ENCODE measurements at places on chromosomes 6 and 20.
A peak's percentile ranks its signal among the peaks of the same experiment; 100 is the strongest.

- DNase-seq, result peak; percentile 65
Observed at GRCh38 chr6:26045065-26045927, 41.9 kb upstream of the HFE start.

DNA sequence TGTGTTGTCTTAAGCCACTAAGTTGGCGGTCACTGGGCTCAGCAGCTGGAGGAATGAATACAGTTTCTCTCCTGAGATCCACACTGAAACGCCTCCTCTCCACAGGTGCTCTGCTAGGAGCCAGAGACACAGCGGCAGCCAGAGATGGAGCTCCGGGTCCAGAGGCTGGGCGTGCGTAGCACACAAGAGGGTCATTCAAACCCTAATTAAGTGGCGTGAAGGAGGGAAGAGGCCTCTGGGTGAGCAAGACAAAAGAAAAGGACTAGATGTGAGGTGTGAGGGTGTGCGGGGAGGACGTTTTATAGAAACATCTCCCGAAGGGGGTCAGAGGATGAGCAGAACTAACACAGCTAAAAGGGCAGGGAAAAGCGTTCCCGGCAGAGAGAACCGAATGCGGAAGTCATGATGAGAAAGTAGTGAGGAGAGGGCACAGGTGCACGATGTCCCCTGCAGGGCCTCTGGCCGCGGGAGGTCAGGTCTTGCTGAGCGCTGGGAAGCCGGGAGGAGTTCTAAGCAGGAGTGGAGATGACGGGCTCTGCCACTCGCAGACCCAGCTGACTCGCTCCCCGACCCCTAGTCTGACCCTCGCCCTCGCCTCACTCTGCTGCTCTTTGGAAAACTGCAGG, 54.4 kb downstream of the BMP7 start:
- no peak for DNase-seq

GRCh38 chr6:153328194-153328593, 197.1 kb upstream of the RGS17 start:
- DNase-seq, result no peak

GRCh38 chr6:160929361-160929760, 62.2 kb upstream of the MAP3K4 start:
- DNase-seq, result no peak

- DNase-seq, result peak; percentile 52
Observed at GRCh38 chr20:31869942-31870725, at the start of the genes DUSP15 and TTLL9. TSS of gene DUSP15 (minus strand) at chr20:31870527. CDS start at chr20:31870337, 190 bp downstream. TSS of gene TTLL9 (plus strand) at chr20:31870634. CDS start at chr20:31871127, 493 bp downstream.

- DNase-seq, result peak; percentile 36
Observed at GRCh38 chr6:71383901-71384489, 95.4 kb downstream of the OGFRL1 start.

DNA sequence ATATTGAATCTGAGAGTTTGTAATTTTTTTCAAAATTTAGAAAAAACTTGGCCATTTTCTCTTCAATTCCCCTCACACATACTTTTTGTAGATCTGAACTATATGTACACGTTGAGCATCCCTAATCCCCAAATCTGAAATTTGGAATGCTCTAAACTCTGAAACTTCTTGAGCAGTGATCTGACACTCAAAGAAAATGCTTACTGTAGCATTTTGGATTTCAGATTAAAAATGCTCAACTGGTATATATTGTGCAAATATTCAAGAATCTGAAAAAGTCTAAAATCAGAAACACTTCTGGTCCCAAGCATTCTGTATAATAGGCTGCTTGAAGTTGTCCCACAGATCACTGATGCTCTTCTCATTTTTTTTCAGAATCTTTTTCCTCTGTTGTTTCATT, 78.8 kb upstream of the ZBTB24 start:
- DNase-seq, result no peak
